CD4-positive, alpha-beta T cell treated with Interleukin-2 at 100 ng/mL for 4 hours (primary cell): ENCODE measurements at places on chromosomes 2 and 18.

DNA sequence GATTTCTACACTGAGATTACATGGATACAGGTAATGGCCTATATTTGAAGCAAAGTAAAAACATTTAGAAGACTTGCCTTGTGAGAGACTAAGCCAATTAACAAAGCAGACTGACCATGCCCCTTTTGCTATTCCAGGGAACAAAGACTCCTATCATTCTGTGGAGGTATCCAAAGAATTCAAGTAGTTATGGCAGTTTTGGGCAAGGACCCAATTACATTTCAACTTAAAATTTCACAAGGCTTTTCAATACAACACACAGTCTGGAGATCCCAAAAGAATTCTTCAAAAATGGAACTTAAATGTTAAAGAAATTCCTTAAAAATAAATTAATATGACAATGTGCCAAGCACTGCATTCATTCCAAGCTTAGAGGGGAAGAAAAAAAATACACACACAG is 109.2 kb upstream of the CHRNA1 start:
- DNase-seq = no peak

DNA sequence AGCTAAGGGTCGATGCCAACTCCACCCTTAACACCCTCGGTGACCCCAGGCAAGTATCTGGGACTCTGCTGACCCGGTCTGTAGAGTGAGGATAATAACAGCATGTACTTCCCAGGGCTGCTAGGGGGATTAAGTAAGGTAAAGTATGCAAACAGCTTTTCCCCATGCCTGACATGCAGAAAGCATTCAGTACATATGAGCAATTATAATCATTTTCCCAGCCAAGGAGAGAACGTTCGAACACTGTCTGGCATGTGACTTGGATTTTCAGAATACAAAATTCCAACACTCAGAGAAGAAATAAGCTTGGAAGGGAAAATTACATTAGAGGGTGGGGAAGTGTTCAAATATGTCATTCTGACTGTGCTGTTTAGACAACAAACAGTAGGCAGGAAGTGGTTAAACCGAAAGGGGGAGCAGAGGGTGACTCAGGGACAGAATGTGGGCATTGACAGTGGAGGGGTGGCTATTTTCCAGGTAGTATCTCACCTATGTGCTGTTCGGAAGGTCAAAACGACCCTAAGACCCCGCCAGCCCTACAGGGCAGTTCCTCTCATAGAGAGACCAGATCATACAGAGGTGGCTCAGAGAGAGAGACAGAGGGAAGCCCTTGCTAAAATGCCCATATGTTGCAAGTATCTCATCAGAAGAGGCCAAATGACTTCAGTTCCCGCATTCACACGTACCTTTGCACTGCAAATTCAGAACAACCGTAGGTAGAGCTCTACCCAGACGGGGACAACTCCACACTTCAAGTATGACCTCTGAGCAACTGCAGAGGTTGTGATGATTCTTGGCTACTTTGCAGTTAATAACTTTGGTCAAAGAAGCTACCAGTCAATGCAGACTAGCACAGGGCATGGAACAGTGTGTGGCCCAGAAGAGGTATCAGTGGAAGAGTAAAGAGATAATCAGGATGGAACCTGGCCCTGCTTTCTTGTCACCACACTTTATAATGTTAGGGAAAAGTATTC is 14.8 kb downstream of the ASPRV1 start:
- DNase-seq = peak; percentile 81

GRCh38 chr2:45932278-45932975 is 281.0 kb downstream of the PRKCE start:
- DNase-seq = no peak

DNA sequence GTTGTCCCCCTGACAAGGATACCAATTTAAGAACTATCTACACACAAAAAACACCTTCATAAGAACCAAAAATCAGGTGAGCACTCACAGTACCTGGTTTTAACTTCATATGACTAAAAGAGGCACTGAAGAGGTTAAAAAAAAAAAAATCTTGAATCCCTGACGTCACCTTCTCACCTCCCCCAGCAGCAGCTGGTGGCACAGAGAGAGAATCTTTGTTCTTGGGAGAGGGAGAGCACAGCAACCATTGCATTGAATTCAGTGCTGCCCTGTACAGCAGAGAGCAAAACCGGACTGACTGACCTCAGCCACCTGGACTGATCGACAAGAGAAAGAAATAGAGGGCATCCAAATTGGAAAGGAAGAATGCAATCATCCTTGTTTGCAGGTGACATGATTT is 566.0 kb downstream of the TMX3 start:
- DNase-seq = no peak

- DNase-seq = no peak
Measured at GRCh38 chr2:148865512-148865911, 9.5 kb upstream of the KIF5C start.

- no peak for DNase-seq
Measured at GRCh38 chr2:160505256-160505655, 11.6 kb upstream of the RBMS1 start.

GRCh38 chr2:2158189-2158826 is 172.8 kb downstream of the MYT1L start:
- DNase-seq = no peak

DNA sequence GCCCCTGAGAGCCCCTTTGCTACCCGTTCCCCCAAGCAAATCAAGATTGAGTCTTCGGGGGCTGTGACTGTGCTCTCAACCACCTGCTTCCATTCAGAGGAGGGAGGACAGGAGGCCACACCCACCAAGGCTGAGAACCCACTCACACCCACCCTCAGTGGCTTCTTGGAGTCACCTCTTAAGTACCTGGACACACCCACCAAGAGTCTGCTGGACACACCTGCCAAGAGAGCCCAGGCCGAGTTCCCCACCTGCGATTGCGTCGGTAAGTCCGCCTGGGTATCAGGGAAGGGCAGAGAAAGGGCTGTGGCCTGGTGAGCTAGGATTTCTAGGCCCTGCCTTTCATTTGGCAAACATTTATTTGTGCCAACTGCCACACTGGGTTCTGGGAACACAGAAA is 63.4 kb downstream of the TET3 start:
- DNase-seq = no peak

- DNase-seq = no peak
Measured at GRCh38 chr2:128726911-128727310, 408.2 kb upstream of the HS6ST1 start.

- peak; percentile 1 for DNase-seq
Measured at GRCh38 chr2:100919316-100919715, 82.8 kb upstream of the RPL31 start.

DNA sequence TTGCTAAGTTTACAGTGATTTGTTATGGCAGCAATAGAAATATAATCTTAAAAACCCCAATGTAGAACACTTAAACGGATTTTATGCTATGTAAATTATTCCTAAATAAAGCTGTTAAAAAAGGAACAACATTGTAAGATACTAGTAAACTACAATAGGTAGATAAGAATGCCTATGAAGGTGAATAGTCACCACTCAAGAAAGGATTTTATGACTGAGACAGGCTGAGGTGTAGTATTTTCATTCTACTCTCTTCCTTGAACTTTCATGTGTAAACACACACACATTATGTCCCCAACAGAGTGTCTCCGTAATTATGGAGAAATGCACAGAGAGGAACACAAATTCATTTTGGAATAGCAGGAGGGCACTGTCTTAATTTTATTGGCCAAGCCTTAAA is 183.9 kb upstream of the ST6GAL2 start:
- DNase-seq = no peak

DNA sequence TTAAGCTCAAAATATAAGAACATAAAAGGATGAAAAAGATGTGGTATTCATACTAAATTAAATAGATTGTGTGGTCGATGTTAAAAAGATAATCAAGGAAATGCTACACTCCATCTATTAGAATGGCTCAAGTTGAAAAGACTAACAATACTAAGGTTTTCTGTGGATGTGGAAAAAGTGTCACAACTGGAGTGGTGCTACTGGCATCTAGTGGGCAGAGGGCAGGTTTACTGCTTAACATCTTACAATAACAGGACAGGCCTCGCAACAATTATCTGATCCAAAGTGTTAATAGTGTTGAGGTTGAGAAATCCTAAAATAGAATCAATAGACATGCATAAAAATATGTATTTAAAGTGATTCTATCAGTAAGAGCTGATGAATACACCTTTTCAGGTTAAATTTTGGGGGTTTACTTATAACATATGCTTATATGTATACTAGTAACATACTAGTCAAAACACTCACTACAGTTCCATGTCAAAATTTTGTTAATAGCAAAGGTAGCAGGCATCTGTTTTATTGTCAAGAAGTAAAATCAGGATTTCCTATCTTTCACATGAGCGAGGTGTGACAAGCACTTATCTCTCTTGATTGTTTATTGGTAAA is 91.5 kb upstream of the TMEFF2 start:
- DNase-seq = no peak

GRCh38 chr2:127859712-127860085 is 1.7 kb upstream of the POLR2D start:
- DNase-seq = peak; percentile 60

- DNase-seq = no peak
Measured at GRCh38 chr2:71889759-71890684, 257.6 kb downstream of the CYP26B1 start.

- DNase-seq = no peak
Measured at GRCh38 chr2:38021589-38021988, 54.4 kb downstream of the CYP1B1 start.

GRCh38 chr2:8437228-8437948 is 244.5 kb upstream of the ID2 start:
- no peak for DNase-seq

GRCh38 chr2:121480826-121481225 is 49.9 kb upstream of the RNU4ATAC start:
- no peak for DNase-seq

- DNase-seq = peak; percentile 5
Measured at GRCh38 chr2:25168256-25169072, at the start of gene POMC. Gene POMC (minus strand): TSS chr2:25168580. CDS start chr2:25164772, 3,808 bp downstream.

DNA sequence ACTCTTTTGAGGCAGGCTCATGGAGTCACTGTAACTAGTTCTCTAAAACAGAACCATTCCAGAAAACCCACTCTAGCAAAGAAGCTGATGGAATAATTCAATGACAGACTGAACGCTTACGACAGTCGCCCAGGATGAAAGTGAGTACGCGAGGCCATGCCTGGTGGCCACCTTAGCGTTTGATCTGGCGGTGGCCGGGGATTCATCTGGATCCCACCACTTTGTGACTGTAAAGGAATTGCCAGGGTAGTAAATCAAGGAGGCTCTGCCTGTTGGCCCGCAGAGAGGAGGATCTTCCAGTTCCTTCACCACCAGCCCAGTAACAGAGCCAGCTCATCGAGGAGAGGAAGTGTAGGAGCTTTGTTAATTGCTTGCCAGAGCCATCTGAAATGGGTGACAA is 34.6 kb downstream of the GREB1 start:
- no peak for DNase-seq

GRCh38 chr2:234993541-234993981 is 41.7 kb downstream of the SH3BP4 start:
- DNase-seq = no peak

DNA sequence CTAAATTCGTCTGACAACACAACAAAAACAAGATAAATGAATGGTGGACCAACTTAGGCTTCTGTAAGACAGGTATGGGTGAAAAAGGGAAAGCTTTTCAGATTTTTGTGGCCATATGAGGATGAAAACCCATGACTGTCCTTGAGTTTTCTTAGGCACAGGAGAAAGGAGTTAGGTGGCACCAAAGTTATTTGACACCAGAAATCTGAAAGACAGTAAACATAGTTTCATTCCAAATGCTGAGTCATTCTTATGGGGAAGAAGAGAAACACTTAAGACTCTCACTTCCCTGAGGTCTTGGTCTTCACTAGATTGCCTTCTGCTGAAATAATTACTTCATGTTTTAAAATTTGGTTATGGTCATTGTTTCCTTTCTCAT is 5.2 kb upstream of the GPD2 start:
- no peak for DNase-seq

DNA sequence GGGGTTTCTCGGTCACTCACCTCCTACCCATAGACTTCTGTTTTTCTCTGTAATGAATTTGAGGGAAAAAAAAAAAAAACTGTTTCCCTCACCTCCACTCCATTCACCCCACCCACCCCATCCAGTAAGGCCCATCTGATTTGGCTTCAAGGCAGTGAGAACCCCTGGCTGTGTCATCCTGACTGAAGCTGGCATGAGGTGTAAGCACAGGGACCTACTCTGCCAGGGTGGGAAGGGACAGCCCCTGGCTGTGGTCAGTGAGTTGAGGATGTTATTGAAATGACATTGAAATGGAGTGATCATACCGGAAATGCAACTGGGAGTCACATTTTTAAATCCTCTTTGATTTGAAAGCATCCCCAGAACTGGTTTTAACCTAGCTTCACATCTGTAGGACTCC is 19.1 kb upstream of the BCL2L11 start:
- no peak for DNase-seq

- no peak for DNase-seq
Measured at GRCh38 chr18:44054514-44054913, 626.2 kb upstream of the SETBP1 start.

DNA sequence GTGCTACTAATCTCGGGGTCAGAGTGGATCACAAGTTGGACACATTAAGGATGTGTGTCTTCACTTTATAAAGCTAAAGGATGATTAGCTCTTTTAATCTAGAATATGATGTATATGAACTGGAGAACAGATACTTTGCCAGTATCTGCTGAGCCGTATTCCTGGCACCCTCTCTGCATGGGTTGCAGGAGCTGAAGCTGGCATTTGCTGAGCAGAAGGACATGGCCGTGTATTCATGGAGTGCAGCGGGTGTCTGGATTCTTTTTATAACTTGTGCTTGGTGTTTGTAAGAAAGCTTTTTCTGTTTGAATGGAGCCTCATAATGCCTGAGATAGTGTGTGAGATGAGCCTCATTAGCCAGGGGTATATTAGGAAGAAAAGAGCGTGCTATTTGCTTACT is 103.9 kb upstream of the MCFD2 start:
- no peak for DNase-seq

GRCh38 chr2:27581417-27582128 is 1.3 kb upstream of the ZNF512 start:
- no peak for DNase-seq

GRCh38 chr2:15634846-15635490 is 43.3 kb downstream of the DDX1 start:
- DNase-seq = no peak

- DNase-seq = no peak
Measured at GRCh38 chr2:196957442-196957841, 30.9 kb upstream of the PGAP1 start.

GRCh38 chr2:180990337-180990736 is 9.9 kb downstream of the UBE2E3 start:
- DNase-seq = no peak
